Ovary (tissue), 10 donors: ENCODE measurements at places on chromosomes 6 and 20.
A peak's percentile ranks its signal among the peaks of the same experiment; 100 is the strongest.

DNA sequence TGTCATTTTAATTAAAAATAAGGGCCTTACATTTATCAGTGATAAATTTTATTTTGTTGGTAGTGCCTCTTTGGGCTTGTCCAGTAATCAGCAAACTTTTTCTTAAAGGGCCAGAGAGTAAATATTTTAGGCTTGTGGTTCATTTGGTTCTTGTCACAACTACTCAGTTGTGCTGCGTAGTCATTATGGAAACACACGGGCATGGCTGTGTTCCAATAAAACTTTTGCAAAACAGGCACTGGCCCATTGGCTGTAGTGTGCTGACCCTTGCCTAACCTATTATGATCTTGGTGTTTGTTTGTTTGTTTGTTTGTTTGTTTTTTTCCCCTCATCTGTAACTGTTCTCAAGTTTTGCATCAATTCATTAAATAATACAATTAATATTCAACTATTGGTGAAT, 19.4 kb downstream of the TBPL1 start:
- no peak for DNase-seq

DNA sequence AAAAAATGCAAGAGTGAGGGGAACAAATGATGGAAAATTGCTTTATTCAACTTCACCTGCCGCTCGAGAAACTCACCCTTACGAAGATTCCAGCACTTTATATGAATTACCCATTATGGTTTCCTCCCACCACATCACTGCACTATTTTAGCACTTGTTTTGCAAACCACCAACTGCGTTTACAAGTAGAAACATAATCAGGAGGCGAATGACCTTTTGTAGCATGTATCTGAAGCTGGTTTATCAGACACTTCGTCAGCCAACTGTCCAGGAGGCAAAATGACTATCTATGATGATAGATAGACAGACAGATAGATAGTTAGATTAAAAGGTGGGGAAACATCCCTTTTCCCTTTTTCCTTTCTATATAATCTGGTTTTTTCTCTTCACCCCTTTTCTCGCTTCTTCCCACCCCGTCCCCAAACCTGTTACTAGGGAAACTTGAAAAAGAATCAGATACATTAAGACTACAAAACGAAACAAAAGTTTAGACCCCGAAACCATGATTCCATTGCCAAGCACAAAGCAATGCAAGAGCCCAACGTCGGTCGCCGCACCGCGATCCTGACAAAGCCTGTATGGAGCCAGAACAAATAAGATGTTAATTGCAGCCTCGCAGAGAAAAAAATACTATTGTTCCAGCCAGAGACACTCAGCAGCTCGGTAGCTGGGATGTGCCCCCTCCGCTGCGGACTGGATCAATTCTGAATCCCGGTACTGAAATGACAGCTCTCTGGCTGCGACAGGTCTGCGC, 933 bp upstream of the ADGRB3 start:
- no peak for DNase-seq

DNA sequence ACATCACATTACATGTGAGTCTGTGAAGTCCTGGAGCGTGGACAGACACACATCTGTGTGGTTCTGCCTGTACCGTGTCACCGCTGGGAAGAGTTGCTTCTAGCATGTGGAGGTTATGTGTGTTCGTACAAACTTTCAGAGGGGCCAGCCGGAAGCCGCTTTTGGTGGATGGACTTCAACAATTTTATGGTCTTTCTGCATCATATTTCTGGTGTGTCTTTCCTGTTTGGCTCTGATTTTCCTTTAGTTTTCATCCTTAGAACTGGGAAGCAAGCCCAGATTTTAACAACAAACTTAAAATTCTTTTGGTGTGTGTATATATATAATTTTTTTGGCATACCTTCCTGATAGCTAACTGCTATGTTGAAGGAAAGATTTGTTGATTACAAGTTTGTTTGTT, 71.2 kb downstream of the TIAM2 start:
- DNase-seq = no peak

- no peak for DNase-seq
These were observed 193.9 kb downstream of the ESR1 start for GRCh38 chr6:152001408-152001807.

GRCh38 chr6:9933677-9934076, 481.2 kb downstream of the TFAP2A start:
- no peak for DNase-seq

GRCh38 chr20:62025832-62026563, 39.7 kb downstream of the TAF4 start:
- DNase-seq = peak; percentile 59

DNA sequence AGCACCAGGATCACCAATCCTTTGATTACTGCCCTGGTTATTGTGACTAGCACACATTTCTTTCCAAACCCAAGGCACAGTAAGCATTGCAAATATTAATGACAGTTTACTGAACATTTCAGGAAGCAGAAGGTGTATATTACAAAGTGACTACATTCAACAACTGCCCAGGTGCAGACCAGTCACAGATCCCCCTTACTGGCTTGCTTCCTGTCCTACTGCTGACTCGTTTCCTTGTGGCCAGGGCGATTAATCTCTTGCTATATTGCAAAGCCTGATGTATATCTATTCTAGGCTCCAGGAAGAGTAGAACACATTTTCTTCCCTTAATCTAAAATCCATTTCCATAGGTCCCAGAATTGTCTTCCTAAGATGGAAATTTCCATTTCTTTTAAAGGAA, 77.2 kb upstream of the EPHA7 start:
- DNase-seq = no peak

GRCh38 chr6:143688681-143689080, 10.9 kb downstream of the PHACTR2 start:
- DNase-seq = no peak

- DNase-seq = no peak
These were observed 64.7 kb upstream of the GATA5 start for GRCh38 chr20:62540504-62540903.

- no peak for DNase-seq
These were observed 751.5 kb downstream of the CBLN4 start for GRCh38 chr20:55253781-55254180.

- DNase-seq = no peak
These were observed 39.8 kb upstream of the EDN1 start for GRCh38 chr6:12250383-12250770.

DNA sequence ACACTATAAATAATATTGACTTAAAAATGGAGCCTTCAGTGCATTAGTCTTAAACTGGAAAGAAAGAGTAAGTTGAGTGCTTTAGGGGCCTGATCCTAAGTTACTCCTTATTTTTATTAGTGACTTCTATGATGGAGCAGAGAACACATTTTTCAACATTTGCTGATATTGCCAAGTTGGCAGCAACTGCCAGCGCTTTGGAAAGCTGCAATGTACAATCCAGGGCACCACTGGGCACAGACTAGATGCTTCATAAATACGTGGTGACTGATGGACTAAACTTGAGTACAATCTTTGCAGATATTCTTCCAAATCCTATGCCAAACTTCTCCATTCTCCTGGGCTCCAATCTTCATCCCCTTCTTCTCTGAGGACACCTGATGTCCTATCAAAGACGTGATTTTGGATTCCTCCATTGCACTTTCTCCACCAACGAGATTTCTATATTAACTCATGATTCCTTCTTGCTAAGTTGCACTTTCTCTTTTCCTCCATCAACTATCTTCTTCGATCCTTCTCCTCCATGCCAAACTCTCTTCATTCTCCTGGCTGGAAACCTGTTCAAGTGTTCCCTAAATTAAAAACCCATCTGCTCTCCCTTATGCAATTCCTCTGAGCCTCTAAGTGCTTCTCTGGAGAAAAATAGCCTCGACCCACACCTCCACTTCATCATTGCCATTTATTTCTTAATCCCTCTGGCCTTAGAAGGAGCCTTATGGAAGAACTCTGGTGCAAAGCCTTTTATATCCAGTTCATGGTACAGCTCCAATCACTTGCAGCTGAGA, 28.5 kb upstream of the PAK5 start:
- no peak for DNase-seq

DNA sequence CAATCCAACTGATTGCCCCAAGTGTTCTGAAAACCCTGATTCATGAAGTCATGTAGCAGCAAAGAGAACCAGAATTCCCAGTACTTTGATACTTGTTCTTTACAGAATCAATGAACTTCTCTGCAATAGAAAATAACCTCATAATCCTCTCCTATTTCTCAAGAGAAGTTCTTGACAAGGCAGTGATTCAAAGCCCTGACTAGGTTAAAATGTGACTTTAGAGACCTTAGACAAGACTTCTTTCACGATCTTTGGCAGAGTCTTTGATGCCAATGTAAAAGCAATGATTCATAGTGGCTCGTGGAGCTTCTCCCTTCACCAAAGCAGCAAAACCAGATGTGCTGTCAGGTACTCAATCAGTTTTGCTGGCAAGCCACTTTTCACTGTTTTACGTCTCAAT, 95.2 kb downstream of the CDK19 start:
- DNase-seq = no peak

DNA sequence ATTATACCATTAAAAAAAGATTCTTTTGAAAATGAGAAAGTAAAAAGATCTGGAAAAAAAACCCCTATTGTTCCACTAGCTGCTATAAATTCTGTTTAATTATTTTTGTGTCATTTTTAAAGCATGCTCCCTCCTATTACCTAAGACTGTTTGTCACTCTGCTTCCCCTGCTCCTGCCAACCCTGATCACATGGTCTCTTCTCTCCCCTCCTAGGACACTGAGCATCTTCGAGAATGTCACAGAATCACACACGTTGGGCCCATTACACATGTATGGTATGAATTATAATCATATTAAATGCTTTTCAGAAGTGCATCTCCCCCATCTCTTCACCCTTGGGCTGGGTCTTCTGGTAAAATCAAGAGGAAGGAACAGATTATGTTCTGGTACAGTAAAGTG, 6.2 kb downstream of the SNAP91 start:
- no peak for DNase-seq

GRCh38 chr6:34317882-34318498, 69.2 kb upstream of the SMIM29 start:
- DNase-seq = no peak

- DNase-seq = no peak
These were observed at the start of gene HLA-DQB1 for GRCh38 chr6:32666420-32667300. Gene HLA-DQB1 (minus strand): TSS chr6:32666657. CDS start chr6:32666607, 50 bp downstream.

DNA sequence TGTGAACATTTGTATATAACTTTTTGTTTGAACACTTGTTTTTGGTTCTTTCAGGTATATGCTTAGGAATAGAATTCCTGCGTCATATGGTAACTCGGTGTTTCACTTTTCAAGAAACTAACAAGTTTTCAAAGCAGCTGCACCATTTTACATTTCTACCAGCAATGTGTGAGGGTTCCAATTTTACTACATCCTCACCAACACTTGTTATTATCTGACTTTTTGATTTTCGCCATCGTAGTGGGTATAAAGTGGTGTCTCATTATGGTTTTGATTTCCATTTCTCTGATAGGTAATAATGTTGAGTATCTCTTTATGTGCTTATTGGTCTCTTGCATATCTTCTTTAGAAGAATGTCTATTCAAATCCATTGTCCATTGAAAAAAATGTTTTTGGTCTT, 39.6 kb upstream of the MROH8 start:
- DNase-seq = no peak

DNA sequence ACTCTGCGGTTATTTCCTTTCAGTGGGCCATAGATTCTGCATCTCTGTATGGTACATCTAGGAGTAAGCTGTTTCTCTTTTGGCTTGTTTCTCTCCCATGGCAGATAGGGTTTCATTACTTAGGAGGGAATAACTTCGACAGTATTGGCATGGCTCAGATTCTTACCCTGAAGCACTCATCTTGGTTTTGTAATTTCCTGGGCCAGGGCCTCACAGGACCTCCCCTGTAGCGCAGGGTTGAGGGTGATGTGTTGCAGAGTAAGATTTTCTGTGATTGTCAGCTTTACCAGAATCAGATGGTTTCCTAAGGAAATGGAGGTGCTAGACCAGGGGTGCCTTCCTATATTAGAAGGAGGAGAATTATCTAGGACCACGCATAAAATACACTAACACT, 78.3 kb downstream of the STXBP5 start:
- no peak for DNase-seq

DNA sequence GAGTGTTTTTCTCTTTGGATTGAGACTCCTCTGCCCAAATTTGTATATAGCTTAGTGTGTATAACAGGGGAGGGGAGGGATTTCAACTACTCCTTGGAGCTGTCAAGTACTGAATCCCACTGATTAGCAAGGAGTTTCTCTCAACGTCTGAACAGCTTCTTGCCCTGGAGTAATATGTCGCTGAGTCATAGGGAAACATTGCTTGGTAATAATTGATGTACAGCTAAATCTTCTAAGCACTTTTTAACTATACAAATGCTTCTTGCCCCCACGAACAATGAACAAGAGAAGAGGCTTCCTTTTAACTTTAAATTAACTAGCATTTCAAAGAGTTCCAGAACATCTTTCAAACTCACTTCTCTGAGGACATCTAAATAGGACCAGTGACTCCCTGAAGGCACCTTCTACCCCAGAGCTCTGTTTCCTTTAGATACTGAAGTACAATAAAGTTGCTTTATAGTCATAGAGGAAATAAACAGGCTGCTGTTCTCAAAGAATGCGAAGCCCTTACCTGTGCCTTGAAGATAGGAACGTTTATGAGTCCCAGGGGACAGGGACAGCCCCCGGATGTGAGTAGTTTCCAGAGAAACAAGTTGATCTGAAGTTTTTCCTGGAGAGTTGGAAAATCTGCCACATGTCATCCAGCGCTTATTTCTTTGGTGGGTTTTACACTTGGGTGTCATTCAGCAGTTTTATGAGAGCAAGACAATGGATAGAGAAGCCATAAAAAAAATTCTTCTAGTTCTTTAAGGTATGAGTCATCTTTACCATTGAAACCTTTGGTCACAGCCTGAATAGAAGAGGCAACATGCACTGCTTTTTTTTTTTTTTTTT, 462.5 kb upstream of the BTBD3 start:
- no peak for DNase-seq

DNA sequence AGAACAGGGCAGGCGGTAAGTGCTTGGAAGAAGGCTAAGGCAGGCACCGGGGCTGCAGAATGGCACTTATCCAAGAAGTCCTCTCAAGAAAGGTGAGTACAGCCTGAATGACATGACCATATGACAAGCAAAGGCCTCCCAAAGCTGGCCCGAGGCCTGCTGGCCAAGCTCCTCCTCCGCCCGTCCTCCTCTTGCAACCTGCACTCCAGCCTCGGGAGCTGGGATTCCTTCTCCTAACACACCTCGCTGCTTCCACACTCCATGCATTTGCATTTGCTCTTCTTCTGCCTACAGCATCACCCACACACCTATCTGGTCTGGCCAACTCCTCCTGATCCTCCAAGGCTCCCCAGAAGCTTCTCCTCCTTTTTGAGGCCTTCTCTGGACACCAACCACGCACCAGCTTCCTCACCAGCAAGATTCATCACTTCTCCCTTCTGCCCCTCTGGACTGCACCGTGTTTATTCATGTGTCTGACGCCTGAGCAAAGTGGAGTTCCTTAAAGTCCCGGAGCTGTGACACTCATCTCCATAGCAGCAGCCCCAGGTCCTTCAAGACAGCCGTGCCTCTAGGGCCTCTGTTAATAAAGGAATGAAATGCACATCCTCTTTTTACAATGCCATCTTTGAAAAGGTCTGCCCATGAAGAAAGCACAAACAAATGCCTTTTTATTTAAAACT, 32.3 kb downstream of the CNKSR3 start:
- DNase-seq = no peak

GRCh38 chr6:157046776-157047175, 269.6 kb downstream of the ARID1B start:
- no peak for DNase-seq
